ENCODE measurements at places on chromosomes 13 and 19.

DNA sequence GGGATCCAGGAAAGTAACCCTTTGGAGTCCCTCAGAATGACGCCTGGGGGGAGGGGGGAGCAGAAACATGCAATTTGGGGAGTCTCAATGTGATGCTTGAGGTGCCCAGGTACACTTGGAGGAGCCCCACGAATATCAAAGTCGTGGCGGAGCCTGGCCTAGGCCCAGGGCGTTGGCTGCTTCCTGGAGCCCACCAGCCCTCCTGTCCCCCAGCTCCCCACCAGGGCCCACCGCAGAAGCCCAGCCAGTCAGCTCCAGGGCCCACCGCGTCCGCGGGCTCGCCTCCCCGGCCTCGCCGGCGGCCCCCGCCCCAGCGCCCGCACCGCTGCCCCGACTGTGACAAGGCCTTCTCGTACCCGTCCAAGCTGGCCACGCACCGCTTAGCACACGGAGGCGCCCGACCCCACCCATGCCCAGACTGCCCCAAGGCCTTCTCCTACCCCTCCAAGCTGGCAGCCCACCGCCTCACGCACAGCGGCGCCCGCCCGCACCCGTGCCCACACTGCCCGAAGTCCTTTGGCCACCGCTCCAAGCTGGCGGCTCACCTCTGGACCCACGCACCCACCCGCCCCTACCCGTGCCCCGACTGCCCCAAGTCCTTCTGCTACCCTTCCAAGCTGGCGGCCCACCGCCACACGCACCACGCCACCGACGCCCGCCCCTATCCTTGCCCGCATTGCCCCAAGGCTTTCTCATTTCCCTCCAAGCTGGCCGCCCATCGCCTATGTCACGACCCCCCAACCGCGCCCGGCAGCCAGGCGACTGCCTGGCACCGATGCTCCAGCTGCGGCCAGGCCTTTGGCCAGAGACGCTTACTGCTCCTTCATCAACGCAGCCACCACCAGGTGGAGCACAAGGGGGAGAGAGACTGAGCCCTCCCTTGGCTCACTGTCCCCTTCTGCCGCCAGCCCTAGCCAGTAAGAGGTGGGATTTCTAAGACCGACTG lies 2.1 kb downstream of the ZNF575 start:
- no peak for DNase-seq

GRCh38 chr13:22789027-22789593 lies 391.7 kb upstream of the SGCG start:
- no peak for DNase-seq

DNA sequence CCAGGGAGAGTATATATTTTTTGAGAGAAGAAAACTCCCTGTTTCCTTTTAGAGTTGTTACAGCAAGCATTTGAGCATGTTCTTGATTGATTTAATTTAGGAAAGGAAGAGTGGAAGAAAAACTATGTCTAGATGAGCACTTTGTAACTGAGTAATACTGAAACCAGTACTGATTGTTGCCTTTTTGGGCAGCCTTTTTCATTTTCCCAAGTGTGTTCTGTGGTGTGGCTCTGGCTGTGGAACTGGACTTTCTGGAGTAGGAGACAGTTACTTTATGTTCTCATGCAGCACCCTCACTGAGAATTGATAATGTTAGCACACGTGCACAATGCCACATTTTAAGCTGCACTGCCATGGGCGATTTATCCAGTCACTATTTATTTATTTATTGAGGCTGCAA lies 211.5 kb downstream of the LMO7 start:
- no peak for DNase-seq

- DNase-seq: no peak
Observed at GRCh38 chr13:54206626-54207025, 1178.0 kb downstream of the OLFM4 start.

DNA sequence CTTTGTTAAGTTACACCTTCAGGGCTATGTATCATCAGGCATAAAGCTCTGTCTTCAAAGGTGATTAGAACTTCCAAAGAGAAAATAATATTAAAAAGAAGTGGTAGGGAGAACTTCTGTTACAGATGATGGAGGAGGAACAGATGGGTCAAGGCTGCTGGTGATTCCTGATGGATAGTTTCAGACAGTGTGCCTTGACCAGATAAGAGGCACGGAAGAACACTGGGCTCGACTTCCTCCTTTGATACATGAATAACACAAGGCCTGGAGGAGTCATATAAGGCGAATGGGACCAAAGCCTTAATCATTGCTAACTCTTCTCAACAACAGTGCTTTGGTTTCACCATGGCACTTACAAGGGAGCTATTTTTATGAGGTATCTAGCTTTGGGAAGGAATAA lies 128.1 kb upstream of the RXFP2 start:
- no peak for DNase-seq

Data from GOT3 (cell line).